ENCODE measurements at places on chromosomes 6 and 20. TPM values are rescaled to one million over a fixed set of nuclear protein-coding genes. Genes with fewer than 3 reads are reported as not detected.

- DNase-seq = no peak
These were observed 437 bp upstream of the CDKAL1 start for GRCh38 chr6:20533746-20534294.

DNA sequence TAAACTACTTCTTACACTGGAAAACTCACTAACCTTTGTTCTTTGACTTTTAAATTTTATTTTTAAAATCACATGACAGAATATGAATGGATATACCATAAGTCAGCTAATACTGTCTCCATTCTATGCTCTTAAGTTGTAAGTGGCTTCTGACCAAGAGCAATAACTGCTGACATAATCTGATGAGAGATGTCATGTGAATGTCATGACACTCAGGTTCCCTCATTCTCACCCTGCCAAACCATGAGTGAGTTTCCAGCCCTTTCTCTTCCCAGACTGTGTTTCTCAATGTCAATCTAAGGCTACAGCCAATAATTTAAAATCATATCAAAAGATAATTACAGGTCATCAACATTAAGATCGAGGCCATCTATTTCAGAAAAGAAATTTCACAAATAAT, 39.7 kb downstream of the KIF16B start:
- no peak for DNase-seq

GRCh38 chr6:167573461-167574215, 248.8 kb downstream of the TTLL2 start:
- DNase-seq = no peak

Gene TFAP2A
- total RNA-seq = 24.3 TPM

Gene DEFB129
- not detected for total RNA-seq

DNA sequence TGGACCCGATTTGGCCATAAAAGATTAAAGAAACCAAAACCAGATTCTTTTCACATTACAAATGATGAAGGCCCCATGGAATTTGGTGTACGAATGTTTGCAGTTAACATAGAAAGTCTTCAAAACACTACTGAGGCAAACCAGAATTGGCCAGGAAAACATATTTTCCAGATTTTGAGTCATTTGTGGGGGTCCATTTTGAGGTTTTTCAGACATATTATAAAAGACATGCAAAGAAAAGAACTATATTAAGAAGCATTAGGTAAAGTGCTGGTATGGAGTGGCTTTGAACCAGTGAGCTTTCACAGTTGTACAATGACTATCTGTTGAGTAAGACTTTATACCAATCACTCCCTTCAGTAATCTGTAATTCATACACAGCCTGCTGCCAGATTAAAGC, 168.9 kb upstream of the COL21A1 start:
- DNase-seq = no peak

All from HCT116 (cell line).